ENCODE measurements at places on chromosomes 5 and 9.

- DNase-seq = no peak
- no peak overlapping the region for H3K4me3 ChIP-seq
- H3K27ac ChIP-seq = no peak overlapping the region
- no peaks in the 10 kb centered on the region for H3K27me3 ChIP-seq
- no peaks in the 10 kb centered on the region for H3K36me3 ChIP-seq
Observed at GRCh38 chr9:5596173-5596572, 32.7 kb upstream of the RIC1 start.

GRCh38 chr5:111748304-111748763, 8.7 kb downstream of the NREP start:
- H3K27ac ChIP-seq = no peak overlapping the region
- DNase-seq = no peak
- H3K4me1 ChIP-seq = no peaks in the 10 kb centered on the region
- H3K4me3 ChIP-seq = no peak overlapping the region
- no peaks in the 10 kb centered on the region for H3K27me3 ChIP-seq

DNA sequence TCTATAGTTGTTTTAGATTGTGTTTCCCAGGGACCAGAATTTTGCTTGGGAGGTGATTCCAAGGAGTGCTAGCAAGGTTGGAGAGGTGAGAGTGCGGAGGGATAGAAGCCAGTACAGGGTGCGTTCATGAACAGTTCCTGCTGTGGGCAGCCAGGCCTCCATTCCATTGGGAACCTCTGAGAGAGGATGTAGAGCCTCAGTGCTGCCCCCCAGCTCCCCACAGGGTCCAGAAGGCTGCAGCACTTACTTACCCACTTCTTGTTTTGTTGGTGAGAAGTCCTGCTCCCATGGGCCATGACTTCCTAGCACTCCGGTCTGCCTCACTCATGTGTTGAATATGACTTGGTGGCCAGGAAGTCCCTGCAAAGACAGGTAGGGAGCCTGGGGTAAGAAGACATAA, 128.2 kb upstream of the GAS1 start:
- no peaks in the 10 kb centered on the region for H3K27me3 ChIP-seq
- H3K4me3 ChIP-seq = no peak overlapping the region

DNA sequence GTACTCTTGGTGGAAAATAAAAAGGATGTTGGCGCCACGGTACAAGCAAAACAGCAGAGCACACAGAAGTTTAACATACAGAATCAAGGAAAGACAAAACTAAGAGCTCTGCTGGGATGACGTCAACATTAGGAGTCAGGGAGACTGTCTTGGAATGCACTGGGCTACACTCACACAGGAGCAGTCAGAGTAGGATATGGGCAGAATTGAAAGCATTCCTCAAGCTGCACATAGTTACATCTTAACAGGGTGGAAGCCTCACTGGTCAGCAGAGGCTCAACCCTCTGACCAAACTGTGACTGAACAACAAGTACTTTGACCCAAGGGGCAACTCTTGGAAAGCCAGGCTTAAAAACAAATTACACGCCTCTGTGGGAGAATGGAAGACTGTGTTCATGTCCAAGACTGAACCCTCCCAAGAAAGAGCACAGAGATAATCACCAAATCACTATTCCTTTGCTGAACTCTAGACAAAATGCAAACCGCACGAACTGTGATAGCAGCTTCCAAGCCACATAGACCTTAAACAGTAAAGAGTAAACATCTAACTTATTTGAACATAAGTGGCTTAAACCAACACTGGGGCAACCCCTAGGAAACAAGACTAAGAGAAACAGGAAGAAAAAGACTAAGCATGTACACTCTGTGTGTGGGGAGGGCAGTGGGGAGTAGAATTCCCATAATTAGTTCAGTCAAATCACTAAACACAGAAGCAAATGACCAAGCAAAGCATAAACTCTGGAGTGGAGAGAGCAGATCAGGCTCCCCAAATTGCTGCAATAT, 772.7 kb downstream of the PRELID2 start:
- no peak overlapping the region for H3K27ac ChIP-seq
- H3K27me3 ChIP-seq = no peaks in the 10 kb centered on the region
- H3K4me3 ChIP-seq = no peak overlapping the region

DNA sequence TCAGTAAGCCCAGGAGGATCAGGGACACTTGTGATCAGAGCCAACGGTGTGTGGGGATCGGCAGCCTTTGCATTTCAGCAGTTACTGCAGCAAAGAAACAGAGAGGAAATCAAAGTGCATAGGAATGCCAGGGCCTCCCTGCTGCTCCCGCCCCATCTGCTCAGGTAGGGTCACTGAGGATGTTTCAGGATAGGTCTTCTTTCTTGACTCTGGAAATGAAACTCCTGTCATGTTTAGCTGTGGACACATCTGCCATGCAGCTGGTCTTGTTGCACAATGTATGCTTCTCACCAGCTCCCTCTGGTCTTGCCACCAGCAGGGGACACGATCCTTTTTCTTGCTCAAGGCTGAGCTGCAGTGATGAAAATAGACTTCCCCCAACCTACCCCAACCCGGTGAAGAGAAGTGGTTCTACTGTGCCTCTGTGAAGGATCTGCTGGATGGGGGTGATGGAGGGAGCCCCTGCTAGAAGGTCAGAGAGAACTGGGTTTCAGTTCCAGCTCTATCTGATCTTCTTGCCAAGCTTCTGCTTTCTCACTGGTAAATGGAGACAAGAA, 185.2 kb upstream of the KLF4 start:
- no peak for DNase-seq
- H3K4me3 ChIP-seq = no peak overlapping the region
- H3K4me1 ChIP-seq = no peaks in the 10 kb centered on the region

- no peak for DNase-seq
- H3K27me3 ChIP-seq = no peaks in the 10 kb centered on the region
- H3K36me3 ChIP-seq = no peaks in the 10 kb centered on the region
- H3K4me1 ChIP-seq = no peaks in the 10 kb centered on the region
Observed at GRCh38 chr5:83991566-83992224, 271.0 kb upstream of the HAPLN1 start.

DNA sequence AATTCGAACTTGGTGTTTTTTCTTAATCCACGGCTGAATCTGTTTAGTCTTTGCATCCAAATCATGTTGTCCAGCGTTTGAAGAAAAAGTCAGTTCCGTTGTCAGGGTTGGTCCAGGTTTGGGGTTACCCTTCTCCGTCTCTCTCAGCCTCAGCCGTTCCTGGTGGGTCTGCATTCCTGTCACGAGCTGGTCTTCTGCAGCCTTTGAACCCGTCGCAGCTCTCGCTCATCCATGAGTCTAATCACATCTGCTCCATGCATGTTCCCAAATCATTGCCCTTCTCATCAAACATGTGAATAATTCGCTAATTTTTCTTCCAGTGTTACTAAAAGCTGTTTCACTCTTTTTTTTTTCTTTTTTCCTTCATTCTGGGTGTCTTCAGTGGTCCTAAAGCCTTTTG, 39.0 kb upstream of the EXOC3 start:
- no peak for DNase-seq
- H3K4me3 ChIP-seq = no peak overlapping the region
- H3K4me1 ChIP-seq = no peaks in the 10 kb centered on the region
- H3K27ac ChIP-seq = no peak overlapping the region
- no peaks in the 10 kb centered on the region for H3K36me3 ChIP-seq

DNA sequence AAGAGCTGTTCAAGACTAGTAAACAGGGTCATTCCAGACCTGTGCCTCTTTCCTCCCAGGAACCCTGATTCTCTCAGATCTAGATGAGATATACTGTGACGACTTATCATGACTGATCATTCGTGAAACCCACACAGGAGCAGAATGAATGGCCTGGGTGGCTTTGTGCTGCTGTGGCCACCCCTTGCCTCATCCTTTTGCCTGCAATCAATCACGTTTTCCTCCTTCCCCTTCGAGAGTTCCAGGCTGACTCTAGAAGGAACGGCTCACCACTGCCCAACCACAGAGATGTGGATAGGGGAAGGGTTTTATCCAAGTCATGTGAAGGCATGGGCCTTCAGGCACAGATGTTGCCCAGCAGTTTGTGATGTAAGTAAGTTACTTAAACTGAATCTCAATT, 5.8 kb downstream of the ANXA6 start:
- no peaks in the 10 kb centered on the region for H3K27me3 ChIP-seq
- H3K36me3 ChIP-seq = no peaks in the 10 kb centered on the region
- no peak overlapping the region for H3K4me3 ChIP-seq
- H3K27ac ChIP-seq = peak overlapping the region; percentile 72
- H3K4me1 ChIP-seq = peaks cover 13% of the 10 kb centered on the region
- DNase-seq = no peak

- no peak overlapping the region for H3K27ac ChIP-seq
- no peak overlapping the region for H3K4me3 ChIP-seq
- no peak for DNase-seq
- H3K36me3 ChIP-seq = no peaks in the 10 kb centered on the region
- no peaks in the 10 kb centered on the region for H3K27me3 ChIP-seq
Observed at GRCh38 chr5:5979377-5979760, 399.0 kb downstream of the MED10 start.

GRCh38 chr5:129048509-129048908, 46.0 kb upstream of the ISOC1 start:
- H3K4me3 ChIP-seq = no peak overlapping the region
- DNase-seq = no peak
- no peaks in the 10 kb centered on the region for H3K36me3 ChIP-seq
- H3K27me3 ChIP-seq = no peaks in the 10 kb centered on the region
- H3K4me1 ChIP-seq = no peaks in the 10 kb centered on the region
- no peak overlapping the region for H3K27ac ChIP-seq

DNA sequence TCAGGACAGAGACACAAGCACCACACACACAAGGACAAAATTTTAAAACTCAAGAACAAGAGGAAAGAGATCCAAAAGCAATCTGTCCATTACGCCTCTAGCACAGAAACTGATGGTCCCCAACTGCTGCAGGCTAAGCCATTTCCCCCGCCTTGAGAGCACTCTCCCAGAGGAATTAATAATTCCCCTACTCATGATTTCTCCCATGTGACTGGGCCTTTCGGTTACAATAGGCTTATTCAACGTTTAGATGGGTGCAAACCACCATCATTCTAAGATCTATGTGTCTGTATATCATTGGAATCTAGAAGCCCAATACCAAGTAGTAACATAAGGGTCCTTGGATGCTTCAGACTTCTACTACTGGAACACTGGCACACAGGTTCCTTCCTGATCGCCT, 18.8 kb downstream of the BRD8 start:
- peaks cover 34% of the 10 kb centered on the region for H3K36me3 ChIP-seq
- no peaks in the 10 kb centered on the region for H3K4me1 ChIP-seq
- DNase-seq = no peak
- no peaks in the 10 kb centered on the region for H3K27me3 ChIP-seq

- H3K27me3 ChIP-seq = no peaks in the 10 kb centered on the region
- H3K36me3 ChIP-seq = no peaks in the 10 kb centered on the region
- H3K27ac ChIP-seq = no peak overlapping the region
- no peaks in the 10 kb centered on the region for H3K4me1 ChIP-seq
- DNase-seq = no peak
Observed at GRCh38 chr9:116193636-116194035, 40.0 kb downstream of the PAPPA start.

DNA sequence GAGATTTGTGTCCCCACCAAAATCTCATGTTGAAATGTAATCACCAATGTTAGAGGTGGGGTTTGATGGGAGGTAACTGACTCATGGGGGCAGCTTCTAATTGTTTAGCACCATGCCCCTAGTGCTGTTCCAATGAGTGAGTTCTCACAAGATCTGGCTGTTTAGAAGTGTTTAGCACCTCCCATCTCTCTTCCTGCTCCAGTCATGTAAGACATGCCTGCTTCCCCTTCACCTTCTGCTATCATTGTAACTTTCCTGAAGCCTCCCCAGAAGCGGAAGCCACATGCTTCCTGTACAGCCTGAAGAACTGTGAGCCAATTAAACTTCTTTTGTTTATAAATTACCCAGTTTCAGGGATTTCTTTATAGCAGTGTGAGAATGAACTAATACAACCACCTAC, 170.5 kb downstream of the NDUFS4 start:
- no peak for DNase-seq
- no peak overlapping the region for H3K4me3 ChIP-seq
- H3K4me1 ChIP-seq = no peaks in the 10 kb centered on the region
- no peaks in the 10 kb centered on the region for H3K36me3 ChIP-seq
- no peaks in the 10 kb centered on the region for H3K27me3 ChIP-seq

GRCh38 chr5:179171251-179171815, 111.2 kb downstream of the ZNF354C start:
- no peaks in the 10 kb centered on the region for H3K36me3 ChIP-seq
- DNase-seq = no peak
- no peaks in the 10 kb centered on the region for H3K4me1 ChIP-seq

GRCh38 chr5:137264041-137264440, 235.1 kb downstream of the SPOCK1 start:
- no peak overlapping the region for H3K27ac ChIP-seq
- H3K4me3 ChIP-seq = no peak overlapping the region
- H3K4me1 ChIP-seq = no peaks in the 10 kb centered on the region
- DNase-seq = no peak

GRCh38 chr9:89066835-89067234, 75.6 kb downstream of the S1PR3 start:
- DNase-seq = no peak
- no peaks in the 10 kb centered on the region for H3K36me3 ChIP-seq
- no peak overlapping the region for H3K27ac ChIP-seq

- H3K4me3 ChIP-seq = no peak overlapping the region
- H3K4me1 ChIP-seq = no peaks in the 10 kb centered on the region
- H3K27ac ChIP-seq = no peak overlapping the region
- no peaks in the 10 kb centered on the region for H3K36me3 ChIP-seq
Observed at GRCh38 chr5:2374703-2375102, 376.8 kb downstream of the IRX2 start.

- H3K27me3 ChIP-seq = no peaks in the 10 kb centered on the region
- DNase-seq = no peak
- peak overlapping the region; percentile 98 for H3K27ac ChIP-seq
- H3K4me1 ChIP-seq = no peaks in the 10 kb centered on the region
- H3K4me3 ChIP-seq = peak overlapping the region; percentile 90
- H3K36me3 ChIP-seq = no peaks in the 10 kb centered on the region
Observed at GRCh38 chr9:13278023-13278367, 1.5 kb downstream of the MPDZ start.

DNA sequence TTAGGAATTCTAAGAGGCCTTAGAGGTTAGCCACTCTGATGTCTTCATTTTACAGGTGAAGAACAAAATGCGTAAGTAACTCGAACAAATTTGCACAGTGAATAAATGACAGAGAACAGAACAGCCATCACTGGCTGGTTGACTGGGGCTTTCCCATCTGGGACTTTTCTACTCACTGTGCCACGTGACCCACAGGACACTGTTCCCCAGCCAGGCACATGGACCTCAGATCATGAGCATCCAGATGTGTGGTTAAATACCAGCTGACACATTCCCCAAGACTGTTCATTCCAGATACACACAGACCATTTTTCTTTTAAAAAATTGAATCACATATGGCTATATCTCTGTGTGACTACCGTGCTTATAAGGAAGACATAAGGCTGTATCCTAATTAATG, 25.8 kb upstream of the MED10 start:
- no peak for DNase-seq
- peaks cover 4% of the 10 kb centered on the region for H3K27me3 ChIP-seq
- H3K4me1 ChIP-seq = no peaks in the 10 kb centered on the region
- no peak overlapping the region for H3K27ac ChIP-seq
- H3K4me3 ChIP-seq = no peak overlapping the region
